ENCODE measurements at places on chromosomes 3 and 15.

DNA sequence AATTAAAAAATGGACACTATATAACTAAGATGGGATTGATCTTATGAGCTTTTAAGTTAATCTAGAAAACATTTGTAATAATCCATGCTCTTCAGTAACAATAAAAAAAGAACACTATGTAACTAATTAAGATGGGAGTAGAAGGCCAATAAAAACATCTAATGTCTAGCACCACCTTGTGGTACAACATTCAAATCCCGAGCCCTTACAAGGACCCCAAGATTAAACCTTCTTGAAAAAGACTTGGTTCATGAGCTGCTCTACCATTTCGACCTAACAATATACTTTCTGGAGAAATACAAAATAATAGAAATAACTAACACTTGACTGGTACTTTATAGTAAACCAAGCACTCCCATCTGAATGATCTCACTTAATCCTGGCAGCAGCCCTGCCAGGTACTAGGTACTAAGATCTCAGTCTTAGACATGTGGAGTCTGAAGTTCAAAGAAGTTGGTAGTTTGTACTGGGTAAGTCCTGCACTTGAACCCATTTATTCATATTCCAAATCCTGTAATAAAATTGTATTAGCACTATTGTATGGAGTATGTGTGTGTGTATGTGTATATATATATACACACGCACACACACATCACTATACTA lies 21.8 kb downstream of the METTL6 start:
- DNase-seq, result peak; percentile 21

DNA sequence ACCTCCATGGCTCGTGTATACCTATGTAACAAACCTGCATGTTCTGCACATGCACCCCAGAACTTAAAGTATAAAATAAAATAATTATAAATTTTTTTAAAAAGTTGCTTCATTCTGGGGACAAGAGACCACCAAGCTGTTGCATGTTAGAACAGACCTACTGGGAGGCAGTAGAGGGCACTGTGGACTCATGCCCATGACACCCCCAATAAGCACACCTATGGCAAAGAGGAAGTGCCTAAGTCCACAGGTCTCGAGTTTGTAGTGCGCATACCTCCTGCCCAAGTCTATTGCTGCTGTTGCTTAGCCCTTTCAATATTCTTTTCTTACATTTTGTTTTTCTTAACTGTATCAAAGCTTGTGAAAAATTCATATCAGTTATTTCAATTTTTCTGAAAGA lies 267.9 kb upstream of the THBS1 start:
- DNase-seq, result no peak

DNA sequence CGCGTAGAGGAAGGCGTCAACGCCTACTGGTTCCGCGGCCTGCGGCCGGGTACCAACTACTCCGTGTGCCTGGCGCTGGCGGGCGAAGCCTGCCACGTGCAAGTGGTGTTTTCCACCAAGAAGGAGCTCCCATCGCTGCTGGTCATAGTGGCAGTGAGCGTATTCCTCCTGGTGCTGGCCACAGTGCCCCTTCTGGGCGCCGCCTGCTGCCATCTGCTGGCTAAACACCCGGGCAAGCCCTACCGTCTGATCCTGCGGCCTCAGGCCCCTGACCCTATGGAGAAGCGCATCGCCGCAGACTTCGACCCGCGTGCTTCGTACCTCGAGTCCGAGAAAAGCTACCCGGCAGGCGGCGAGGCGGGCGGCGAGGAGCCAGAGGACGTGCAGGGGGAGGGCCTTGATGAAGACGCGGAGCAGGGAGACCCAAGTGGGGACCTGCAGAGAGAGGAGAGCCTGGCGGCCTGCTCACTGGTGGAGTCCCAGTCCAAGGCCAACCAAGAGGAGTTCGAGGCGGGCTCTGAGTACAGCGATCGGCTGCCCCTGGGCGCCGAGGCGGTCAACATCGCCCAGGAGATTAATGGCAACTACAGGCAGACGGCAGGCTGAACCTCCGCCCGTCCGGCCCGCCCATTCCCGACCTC lies 4.1 kb downstream of the ISLR2 start:
- DNase-seq, result no peak

GRCh38 chr3:145817870-145818483 lies 343.0 kb downstream of the PLOD2 start:
- DNase-seq, result no peak

- no peak for DNase-seq
Measured at GRCh38 chr3:53994986-53995603, 103.4 kb upstream of the SELENOK start.

- DNase-seq, result no peak
Measured at GRCh38 chr15:33874156-33874555, 94.1 kb upstream of the CHRM5 start.

- no peak for DNase-seq
Measured at GRCh38 chr3:13332740-13333139, 87.4 kb downstream of the NUP210 start.

GRCh38 chr3:125478326-125478725 lies 41.7 kb downstream of the SNX4 start:
- DNase-seq, result peak; percentile 38

- no peak for DNase-seq
Measured at GRCh38 chr15:100307241-100308212, 34.2 kb downstream of the ADAMTS17 start.

DNA sequence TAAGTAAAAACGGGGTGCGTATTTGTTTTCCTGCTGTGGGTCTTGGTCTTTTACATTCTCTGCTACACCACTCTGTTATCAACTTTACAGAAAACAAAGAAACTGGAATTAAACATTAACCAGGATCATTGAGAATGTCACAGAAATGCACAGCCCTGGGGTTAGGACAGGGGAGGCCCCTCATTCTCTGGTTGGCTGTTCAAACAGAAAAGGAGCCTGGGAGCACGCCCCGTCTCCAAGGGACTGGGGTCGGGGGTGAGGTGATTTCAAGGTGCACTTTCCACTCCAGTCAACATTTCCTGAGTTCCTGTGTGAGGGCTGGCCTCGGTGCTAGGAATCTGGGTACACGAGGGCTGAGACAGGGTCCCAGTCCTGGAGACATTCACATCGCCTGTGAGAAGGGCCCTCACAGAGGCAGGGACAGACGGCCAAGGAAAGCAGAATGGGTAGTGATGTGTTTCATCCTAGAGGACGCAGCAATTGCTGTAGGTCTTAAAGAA lies 30.3 kb downstream of the CPN2 start:
- no peak for DNase-seq

GRCh38 chr3:8441969-8442559 lies 59.6 kb upstream of the LMCD1 start:
- no peak for DNase-seq

- no peak for DNase-seq
Measured at GRCh38 chr15:64507845-64508244, 47.5 kb downstream of the ZNF609 start.

DNA sequence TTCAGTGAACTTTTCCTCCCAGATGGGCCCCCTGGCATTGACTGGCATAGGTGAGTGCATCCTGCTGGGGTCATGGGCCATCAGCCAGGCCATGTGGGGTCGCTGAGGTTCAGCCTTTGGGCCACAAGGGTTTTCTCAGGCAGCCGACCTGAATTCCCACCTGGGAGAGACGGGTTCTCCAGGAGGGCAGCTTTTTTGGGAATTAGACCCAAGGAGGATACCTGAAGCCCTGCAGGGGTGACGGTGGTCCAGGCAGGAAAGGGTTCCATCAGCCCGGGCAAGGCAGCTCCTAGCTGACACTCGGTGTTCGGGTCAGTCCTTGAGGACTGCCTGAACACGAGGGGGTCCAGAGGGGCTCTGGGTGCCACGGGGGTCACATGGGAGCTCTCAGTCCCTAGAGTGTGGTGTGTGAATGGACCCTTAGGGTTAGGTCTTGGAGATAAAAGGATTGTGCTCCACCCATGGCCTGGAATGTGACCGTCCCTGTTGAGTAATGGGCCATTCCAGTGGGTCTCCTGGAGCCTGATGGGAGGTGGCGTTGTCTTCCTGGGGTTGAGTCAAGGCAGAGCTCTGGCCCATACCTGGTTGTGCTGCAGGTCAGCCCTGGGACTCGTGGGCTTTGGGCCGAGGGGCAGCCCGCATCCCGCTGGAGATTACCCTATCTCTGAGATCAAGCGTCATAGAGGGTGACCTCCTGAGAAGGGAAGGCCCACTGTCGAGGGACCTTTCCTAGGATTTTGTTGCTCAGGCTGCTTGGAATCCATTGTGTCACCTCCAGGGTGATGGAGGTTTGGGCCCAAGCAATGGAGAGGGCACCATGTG lies 192.8 kb downstream of the UBE3A start:
- no peak for DNase-seq

- DNase-seq, result peak; percentile 89
Measured at GRCh38 chr15:98727115-98728040, 79.0 kb downstream of the IGF1R start.

GRCh38 chr15:74039656-74040010 lies 42.7 kb downstream of the GOLGA6A start:
- DNase-seq, result no peak

DNA sequence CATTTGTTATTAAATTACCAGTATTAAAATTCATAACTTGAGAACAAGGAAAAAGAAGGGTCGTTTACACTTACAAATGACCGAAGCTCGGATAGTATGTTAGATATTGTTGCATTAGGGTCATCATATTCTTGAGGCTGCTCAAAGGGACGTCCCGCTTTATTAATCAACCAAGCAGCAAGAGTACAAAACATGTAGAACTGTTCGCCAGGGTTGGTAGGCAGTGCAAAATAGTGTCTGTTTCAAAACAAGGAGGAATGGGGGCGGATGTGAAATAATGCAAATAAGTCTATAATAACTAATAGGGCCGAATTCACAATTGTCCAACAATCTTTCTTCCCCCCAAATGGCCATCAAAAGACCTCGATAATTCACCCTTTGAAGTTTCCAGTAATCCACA lies 2.9 kb downstream of the IFT57 start:
- no peak for DNase-seq

- DNase-seq, result no peak
Measured at GRCh38 chr15:36912311-36912712, 188.0 kb downstream of the MEIS2 start.

- no peak for DNase-seq
Measured at GRCh38 chr3:108018552-108018951, 72.3 kb downstream of the CD47 start.

GRCh38 chr15:94467034-94467433 lies 235.7 kb downstream of the MCTP2 start:
- DNase-seq, result no peak

DNA sequence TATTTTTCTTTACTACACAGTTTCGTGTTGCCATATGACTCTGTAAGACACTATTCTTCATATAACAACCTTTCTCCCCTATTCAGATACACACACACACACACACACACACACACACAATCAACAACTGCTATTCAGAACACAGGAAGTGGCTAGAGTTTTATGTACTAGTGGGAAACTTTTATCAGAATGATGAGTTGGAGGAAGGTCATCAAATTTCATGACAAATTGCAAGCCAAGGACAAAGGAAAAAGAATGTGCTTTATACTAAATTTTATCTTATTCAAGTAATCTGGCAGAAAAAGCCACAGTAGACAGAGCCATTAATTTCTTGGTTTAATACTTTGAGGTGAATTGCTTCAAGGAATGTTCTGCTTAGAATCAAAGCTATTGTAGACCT lies 899.8 kb downstream of the ROBO2 start:
- no peak for DNase-seq

GRCh38 chr15:30865257-30865656 lies 38.5 kb upstream of the FAN1 start:
- DNase-seq, result no peak

- DNase-seq, result no peak
Measured at GRCh38 chr3:65883613-65884012, 155.1 kb downstream of the MAGI1 start.

DNA sequence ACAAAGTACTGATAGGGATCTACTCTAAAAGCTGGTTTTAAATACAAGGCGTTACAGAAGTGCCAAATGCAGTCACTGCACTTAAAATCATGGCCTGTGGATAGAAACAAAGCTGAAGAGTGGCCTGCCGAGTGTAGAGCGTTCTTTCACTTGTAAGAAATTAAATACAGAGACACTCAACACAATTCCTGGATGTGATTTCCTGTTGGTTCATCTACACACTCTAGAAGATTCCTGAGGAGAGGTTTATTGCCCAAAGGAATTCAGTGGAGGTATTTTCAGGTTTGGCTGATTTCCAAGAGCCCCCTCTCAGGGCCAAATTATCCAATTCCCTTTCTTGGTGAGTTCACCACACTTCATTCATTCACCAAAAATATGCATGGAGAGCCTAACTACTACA lies 200.3 kb upstream of the IL12A start:
- no peak for DNase-seq

DNA sequence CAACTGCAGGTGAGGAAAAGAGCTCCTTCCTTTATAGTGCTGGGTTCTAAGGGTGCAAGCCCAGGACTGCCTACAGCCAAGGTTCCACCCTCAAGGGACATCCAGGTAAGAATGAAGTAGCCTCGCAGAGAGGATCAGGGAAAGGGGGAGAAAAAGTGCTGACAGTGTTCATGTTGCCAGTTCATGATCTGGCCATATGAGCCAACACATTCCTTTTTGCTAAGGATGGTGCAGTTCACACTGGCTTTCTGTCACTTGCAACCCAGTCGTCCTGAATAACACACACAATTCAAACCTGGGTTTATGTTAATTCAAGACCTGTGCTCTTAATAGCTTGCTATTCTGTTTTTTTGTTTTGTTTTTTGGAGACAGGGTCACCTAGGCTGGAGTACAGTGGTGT lies 9.0 kb downstream of the CLN6 start:
- DNase-seq, result no peak

GRCh38 chr3:123122525-123123315 lies 55.9 kb downstream of the PDIA5 start:
- DNase-seq, result no peak

- DNase-seq, result no peak
Measured at GRCh38 chr15:72907733-72908132, 124.2 kb upstream of the ADPGK start.

- no peak for DNase-seq
Measured at GRCh38 chr3:9026320-9027045, 63.2 kb upstream of the RAD18 start.

DNA sequence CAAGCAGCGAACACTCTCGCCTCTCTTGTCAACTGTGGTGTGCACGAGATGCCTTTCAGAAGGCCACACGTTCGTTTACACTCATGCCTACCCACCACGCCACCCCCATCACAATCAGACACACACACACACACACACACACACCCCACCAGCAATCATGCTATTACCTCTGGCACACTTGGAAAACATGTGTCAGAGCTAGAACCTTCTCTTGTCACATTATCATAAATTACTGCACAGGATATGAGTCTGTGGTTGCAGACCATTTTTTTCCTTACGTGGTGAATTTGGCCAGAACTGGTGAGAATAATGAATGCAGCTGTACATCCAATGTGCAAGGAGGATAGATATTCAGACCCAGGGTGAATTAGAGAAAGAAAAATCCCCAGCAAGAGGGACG lies 52.4 kb downstream of the TRIM69 start:
- no peak for DNase-seq

- DNase-seq, result no peak
Measured at GRCh38 chr15:40320931-40321371, 2.5 kb upstream of the INAFM2 start.

GRCh38 chr3:178084938-178085816 lies 451.1 kb upstream of the KCNMB2 start:
- DNase-seq, result no peak
